ENCODE measurements at places on chromosomes 1 and 21.

- no peak for DNase-seq
These were observed 138.0 kb upstream of the DNAH14 start for GRCh38 chr1:224791362-224791941.

GRCh38 chr1:111709986-111710385, 29.2 kb downstream of the INKA2 start:
- DNase-seq, result no peak

DNA sequence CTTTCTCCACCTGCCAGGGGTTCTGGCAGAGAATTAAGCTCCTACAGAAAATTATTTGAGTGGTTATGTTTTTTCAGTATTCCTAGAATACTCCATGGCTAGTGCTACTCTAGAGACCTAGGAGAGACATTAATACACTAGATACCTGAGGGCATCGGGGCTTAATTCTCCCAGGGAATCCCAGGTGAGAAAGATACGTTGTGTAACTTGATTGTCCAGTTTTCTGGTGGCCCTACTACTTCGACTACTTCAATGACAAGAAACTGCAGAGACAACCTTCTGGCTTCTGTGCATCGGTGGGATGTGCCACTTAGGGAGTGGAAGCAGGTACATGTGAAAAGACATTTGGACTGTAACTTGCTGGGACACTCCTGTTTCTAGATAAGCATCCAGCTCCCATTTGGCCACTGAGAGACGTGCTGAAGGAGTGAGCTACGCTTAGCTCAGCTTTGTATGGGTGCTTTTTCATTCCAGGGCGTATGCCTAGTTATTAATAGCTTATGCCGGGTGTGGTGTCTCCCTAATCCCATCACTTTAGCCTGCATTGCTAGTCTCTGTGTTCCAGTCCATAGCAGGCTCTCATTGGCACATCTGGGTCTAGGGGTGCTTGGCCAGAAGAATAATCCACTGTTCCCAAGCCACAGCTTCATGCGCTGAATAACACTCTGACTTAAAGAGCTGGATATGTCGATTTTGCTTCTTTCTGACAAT, 300.7 kb downstream of the SIPA1L2 start:
- no peak for DNase-seq

- no peak for DNase-seq
These were observed 35.5 kb upstream of the VANGL1 start for GRCh38 chr1:115606305-115606704.

DNA sequence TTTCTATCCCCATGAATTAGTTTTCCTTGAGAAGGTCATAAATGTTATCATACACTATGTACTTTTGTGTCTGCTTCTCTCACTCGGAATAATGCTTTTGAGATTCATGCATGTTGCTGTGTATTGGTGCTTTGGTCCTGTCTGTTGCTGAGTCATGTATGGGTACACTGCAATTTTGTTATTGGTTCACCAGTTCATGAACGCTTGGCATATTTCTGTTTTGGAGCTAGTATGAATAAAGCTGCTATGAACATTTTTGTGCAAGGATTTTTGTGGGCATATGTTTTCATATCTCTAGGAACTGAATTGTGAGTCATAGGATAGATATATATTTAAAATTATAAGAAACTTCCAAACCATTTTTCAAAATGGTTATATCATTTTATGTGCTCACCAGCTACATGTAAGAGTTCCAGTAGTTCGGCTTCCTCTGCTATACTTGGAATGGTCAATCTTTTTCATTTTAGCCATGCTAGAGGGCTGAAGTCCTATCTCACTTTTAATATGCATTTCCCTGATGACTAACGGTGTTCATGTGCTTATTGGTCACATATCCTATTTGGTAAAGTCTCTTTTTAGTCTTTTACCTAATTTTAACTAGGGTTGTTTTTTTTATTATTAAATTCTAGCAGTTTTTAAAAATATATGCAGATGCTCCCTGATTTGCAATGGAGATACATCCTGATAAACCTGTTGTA, 38.2 kb downstream of the ETS2 start:
- no peak for DNase-seq

DNA sequence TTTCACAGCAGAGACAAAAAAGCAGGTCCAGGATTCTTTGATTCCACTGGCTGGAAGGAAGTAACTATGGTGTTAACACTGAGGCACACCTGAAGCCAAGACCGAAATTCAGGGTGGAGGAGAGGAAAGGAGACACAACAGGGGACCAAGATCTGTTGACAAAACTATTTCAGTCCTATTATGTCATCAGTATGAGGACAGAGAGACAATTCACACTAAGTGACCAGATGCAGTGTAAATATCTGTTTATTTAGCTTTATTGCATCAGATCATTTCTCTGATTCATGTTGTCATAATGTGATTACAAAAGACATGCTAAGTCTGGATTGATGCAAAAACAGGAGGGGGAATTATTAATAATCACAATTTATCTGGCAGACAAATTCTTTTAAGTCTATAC, 118.8 kb downstream of the SIPA1L2 start:
- no peak for DNase-seq

- DNase-seq, result no peak
These were observed 66.1 kb upstream of the PLA2G4A start for GRCh38 chr1:186762653-186763052.

DNA sequence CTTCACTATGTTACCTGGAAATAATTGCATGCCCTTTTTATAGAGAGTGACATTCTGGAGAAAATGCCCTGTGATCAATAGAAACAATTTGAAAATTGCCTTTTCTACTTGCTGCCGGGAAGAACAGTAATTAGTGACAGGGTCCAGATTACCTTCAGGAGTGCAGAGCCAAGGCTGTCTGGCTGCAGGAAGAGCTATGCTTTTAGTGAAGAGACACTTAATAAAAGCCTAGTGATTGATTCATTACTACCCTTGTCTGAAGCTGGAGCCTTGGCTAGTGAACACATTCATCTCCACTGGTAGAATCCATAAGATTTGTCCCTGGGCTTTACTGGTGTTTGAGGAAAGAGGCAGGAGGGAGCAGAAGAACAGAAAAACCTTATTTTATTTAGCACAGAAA, 12.9 kb upstream of the DNASE2B start:
- DNase-seq, result no peak

- DNase-seq, result no peak
These were observed 3.0 kb downstream of the OLFM3 start for GRCh38 chr1:101993710-101994109.

GRCh38 chr1:70005386-70006034, 199.9 kb downstream of the LRRC40 start:
- no peak for DNase-seq

GRCh38 chr1:52164604-52165003, 22.7 kb downstream of the ZFYVE9 start:
- DNase-seq, result no peak
